ENCODE measurements at places on chromosomes 2 and 18.

- DNase-seq = no peak
These were observed 524.0 kb downstream of the CMPK2 start for GRCh38 chr2:6341588-6342129.

DNA sequence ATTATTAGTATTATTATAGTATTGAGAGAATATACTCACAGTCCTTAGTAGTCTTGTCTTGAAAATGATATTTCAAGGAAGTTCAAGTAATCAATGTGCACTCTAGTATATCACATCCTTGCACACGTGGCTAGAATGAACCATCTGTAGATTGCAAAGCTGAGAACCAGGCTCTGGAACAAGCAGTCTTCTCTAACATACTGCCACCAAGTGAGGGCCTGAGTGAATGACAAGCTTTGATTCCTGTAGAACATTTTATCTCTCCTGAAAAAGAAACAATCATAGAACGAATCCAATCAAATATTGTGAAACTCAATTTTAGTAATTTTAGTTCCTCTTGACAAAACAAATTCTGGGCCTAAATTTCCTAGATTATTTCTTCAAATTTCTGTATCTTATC lies 55.3 kb upstream of the SULT1C3 start:
- peak; percentile 29 for DNase-seq

- DNase-seq = peak; percentile 27
These were observed 834 bp upstream of the BUB1 start for GRCh38 chr2:110678457-110679336.

GRCh38 chr2:145851730-145852129 lies 1331.8 kb upstream of the ZEB2 start:
- no peak for DNase-seq

- DNase-seq = no peak
These were observed 80.0 kb downstream of the GPR39 start for GRCh38 chr2:132496555-132496954.

GRCh38 chr2:196454492-196454891 lies 185.0 kb upstream of the CCDC150 start:
- no peak for DNase-seq

- DNase-seq = no peak
These were observed 20.5 kb downstream of the CARF start for GRCh38 chr2:202932425-202933138.

DNA sequence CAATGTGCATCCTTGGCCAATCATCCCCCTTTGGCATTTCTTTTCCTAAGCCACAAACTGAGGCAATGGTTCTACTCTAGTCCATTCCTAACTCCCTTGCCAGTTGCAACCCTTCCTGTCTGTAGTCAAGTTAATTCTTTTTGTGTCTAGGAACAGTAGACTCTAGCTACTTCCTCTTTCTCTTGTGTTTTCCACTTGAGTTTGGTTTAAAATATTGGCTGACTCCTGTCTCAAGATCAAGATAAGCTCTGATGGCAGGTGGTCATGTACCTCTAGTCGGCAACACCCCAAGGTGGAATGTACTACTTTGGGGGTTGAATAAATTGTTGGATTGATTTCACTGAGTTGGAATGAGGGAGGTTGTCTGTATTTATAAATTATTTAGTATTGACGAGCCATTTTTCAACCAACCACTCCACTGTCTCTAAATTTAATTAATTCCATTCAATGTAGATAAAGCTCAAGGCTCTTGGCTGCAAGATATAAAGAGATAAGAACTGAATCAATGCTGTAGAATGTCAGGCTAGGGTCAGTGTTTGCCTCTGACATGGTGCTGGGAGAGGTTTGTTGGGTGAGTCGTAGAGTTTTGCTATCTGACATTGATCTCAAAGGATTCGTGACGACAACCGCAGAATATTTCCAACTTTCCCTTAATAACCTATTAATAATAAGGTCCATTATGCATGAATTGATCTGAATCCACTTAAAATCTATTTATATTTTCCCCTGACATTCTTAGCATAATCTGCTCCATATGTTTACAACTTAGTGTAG lies 188.7 kb upstream of the APCDD1 start:
- no peak for DNase-seq

DNA sequence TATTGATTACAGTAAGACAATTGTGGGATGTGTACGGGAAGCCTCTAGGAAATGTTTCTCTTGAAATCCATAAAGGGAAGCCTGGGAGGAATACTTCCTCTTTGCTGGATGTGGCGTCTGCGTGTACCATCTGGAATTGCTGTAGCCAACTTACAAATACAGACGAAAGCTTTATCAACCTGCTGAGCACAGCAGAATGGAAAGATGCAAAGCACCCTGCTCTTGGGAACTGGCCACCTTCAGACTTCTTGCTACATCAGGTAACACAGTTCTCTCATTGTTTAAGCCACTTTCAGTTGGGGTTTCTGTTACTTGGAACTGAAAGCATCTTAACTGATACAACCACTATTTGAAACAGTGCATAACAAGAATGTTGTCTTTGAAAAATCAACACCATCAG lies 213.8 kb downstream of the HRH4 start:
- no peak for DNase-seq

DNA sequence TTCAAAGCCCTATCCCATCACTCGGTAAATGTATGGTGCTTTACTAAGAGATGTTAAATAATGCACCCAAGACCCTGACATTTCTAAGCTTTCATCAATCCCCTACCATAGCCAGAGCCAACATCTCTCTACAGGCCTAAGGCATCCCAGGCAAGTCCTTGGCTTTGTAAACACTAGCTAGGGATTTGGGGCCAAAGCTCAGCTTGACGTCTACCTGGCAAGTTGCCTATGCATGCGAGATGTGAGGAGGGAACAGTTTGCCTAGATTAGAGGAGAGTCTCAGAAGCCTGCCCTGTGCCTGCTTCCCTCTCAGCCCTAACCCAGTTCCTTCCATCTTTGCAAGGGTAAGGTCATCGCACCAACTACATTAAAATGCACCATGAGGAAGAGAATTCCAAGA lies 221.5 kb upstream of the NCKAP5 start:
- DNase-seq = no peak

GRCh38 chr2:236887531-236887930 lies 198.2 kb upstream of the COPS8 start:
- no peak for DNase-seq

DNA sequence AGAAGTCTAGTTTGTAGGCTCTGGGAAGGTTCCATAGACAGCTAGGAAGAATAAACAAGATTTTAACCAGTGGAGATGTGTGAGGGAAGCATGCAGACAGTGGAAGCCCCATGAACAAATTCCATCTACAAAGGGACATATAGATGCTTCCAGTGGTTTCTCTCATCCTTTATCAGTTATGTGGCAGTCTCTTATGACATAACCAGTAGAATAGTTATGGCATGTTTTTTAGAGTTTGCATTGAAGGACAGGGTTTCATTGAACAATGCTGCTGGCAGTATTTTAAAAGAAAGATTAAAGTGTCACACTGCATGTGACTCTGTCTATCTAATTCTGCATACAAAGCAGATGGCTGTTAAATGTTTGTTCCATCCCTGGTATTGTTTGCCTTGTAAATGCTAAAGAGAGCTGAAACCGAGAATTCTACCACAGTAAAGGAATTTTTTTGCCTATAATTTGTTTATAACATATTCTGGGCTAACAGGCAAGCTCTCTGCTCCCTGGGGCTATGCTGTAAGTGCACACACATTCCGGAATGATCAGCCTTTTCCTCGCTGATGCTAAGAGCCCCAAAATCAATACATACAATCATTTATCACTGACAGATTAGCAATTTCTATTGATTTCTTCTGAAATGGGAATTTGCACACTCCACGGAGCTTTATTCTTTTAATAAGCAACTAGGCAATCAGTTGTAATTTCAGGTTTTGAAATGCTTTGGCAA lies 76.8 kb upstream of the PELI1 start:
- no peak for DNase-seq

- DNase-seq = no peak
These were observed 29.2 kb upstream of the TNP1 start for GRCh38 chr2:216888887-216889622.

- DNase-seq = no peak
These were observed 120.1 kb downstream of the ACTR3 start for GRCh38 chr2:114010001-114010400.

- DNase-seq = no peak
These were observed 246.8 kb downstream of the DYSF start for GRCh38 chr2:71700041-71700657.

GRCh38 chr2:217316743-217317142 lies 456.9 kb upstream of the TNP1 start:
- DNase-seq = no peak

- DNase-seq = no peak
These were observed 125.3 kb downstream of the TCF4 start for GRCh38 chr18:55462652-55463051.

GRCh38 chr18:22173928-22174301 lies 4.5 kb downstream of the GATA6 start:
- no peak for DNase-seq

GRCh38 chr18:73790587-73790986 lies 357.0 kb downstream of the FBXO15 start:
- no peak for DNase-seq

- DNase-seq = no peak
These were observed 441.7 kb downstream of the ZNF521 start for GRCh38 chr18:24910221-24910620.

DNA sequence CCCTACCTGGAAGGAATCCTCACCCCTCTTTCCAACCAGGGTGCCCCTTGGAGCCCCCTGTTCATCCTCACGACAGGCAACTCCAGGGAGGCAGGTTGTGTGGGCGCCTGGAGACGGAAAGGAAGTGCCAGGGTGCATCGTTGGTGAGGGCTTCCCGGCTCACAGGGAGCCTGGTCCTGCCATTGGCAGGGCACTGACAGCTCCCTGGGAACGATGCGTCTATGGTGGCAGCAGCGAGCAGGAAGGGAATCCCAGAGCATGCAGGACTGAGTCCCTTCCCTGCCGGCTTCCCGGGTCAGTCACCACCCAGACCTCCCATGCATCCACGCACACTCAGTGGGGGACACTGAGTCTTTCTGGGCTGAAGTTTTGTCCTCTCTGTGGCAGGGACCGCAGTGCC lies 117.6 kb downstream of the INHBB start:
- no peak for DNase-seq

DNA sequence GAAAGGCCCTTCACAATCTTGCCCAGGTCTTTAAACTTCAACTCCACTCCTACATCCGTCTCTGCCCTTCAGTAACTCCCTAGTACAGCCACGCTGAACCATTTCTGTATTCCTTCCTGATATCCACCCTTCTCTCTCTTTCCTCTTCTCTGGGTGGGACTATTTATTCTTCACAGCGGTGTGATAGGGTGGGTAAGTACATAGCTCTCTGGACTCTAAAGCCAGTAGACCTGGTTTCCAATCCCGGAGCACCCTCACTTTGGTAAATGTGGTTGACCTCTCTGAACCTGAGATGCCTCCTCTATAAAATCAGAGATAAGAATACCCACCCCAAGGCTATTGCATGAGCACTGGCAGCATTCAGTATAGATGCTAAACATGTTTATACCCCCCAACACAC lies 86.7 kb downstream of the ATL2 start:
- no peak for DNase-seq

- DNase-seq = no peak
These were observed 10.6 kb downstream of the GFPT1 start for GRCh38 chr2:69376403-69376802.

DNA sequence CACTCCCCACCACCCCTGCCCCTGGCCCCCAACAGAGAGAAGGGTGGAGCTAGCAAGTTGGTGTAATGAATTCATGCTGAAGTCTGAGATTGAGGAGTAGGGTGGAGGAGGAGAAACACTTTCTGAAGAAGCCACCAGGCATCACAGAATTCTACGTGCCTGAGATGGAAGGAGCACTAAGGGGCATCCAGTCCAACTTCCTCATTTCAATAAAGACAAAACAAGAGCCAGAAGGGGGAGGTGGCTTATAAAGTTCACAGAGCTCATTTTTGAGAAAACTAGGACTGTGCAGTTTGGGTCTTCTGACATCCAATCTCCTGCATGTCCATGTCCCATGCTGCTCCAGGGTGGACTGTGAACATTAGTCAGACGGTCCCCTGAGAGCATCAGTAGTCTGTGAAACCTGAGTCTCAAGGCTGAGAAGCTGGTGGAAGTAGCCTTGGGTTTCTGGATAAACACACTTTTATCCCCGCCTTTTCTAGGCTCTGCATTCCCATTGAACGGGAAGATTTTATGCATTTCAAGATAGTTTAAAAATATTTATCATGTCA lies 77.7 kb downstream of the TRIM43 start:
- no peak for DNase-seq

GRCh38 chr18:79927607-79928562 lies 23.6 kb downstream of the SLC66A2 start:
- no peak for DNase-seq

- DNase-seq = peak; percentile 60
These were observed 49.2 kb upstream of the NXPH2 start for GRCh38 chr2:138829326-138829919.

DNA sequence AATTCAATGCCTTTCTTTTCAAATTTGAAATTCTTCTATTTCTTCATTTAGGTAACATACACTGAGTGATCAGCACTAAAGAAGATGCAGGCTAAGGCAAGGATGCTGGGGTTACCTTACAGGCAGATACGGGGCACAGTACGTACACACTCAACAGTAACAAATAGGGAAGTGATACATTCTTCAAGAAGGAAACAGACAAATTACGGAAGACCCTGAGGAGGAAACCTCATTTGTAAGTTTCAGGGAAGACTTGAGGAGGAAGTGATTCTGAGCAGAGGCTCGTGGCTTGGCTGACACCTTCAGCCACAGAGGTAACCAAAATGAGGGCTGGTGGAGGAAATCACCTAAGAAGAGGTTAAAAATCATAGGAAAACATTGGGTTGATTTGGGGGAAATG lies 1108.3 kb upstream of the KLHL29 start:
- no peak for DNase-seq

DNA sequence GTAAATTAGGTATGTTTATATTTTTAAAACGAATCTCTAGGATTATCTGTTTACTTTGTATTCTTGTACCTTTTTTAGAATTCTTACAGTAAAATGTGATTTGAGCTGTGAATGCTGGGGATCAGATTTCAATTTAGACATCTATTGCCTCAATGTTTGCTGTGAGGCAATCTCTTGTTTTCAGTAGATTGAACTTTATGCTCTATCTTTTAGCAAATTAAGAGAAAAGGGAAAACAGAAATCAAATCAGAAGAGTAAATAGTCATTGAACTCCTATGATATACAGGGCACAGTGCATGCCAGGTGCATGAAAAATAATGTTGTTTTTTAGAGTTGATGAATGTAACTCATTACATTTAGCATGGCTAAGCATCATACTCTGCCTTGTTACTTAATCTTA lies 39.5 kb downstream of the ZC3H6 start:
- no peak for DNase-seq
